ENCODE measurements at places on chromosomes 3 and 15.

GRCh38 chr3:121796970-121797369 lies 37.9 kb downstream of the IQCB1 start:
- no peak for DNase-seq

DNA sequence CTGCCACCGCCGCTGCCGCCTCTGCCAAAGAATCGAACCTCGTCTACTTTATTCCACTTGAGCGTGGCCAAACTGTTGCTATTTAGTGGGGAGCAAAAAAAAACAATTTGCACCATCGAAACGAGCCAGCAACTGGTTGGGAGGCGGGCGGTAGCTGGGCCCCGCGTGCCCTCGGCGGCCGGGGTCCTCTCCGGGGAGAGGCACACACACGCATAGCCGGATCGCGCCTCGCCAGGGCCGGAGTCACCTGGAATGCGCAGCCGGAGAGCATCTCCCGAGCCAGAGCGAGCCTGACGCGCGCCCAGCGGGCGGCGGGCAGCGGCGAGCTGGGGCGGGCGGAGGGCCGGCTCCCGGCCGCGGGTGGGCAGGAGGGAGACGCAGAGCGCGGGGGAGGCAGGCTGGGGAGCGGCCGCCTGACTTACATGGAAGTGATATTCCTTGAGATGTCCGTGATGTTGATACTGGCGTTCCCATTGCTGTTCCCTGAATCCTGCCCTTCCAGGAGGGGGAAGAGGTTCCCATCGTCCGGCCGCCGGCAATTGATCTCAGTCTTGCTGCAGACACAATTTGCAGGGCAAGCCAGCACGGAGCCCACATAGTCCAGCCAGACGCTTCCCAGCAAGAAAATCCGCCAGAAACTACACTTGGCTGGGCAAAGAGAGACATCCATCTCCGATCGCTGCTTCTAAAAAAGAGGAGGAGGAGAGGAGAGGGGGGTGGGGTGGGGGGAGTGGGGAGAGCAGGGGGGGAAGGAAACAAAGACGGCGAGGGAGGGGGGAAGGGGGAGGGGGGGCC lies 858 bp downstream of the NTRK3 start:
- DNase-seq = no peak

- no peak for DNase-seq
Observed at GRCh38 chr15:96728591-96728990, 398.1 kb downstream of the NR2F2 start.

- DNase-seq = no peak
Observed at GRCh38 chr3:69330891-69331400, 54.9 kb downstream of the FRMD4B start.

DNA sequence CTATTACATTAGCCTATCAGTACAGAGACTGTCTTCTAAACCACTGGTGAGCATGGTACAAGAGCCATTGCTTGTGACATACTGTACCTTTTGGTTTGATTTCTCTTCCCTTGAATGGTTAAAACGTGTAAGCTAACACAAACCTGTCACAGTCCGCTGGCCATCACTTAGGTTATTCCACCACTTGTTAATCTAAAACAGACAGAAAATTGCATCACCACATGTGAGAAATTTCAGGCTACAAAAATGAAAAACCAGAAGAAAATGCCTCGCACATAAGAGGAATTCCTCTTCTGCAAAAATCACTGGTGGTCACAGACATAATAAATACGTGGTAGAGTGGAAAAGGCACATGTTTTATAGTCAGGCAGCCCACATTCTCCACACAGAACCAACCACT lies 22.1 kb downstream of the PARL start:
- no peak for DNase-seq

DNA sequence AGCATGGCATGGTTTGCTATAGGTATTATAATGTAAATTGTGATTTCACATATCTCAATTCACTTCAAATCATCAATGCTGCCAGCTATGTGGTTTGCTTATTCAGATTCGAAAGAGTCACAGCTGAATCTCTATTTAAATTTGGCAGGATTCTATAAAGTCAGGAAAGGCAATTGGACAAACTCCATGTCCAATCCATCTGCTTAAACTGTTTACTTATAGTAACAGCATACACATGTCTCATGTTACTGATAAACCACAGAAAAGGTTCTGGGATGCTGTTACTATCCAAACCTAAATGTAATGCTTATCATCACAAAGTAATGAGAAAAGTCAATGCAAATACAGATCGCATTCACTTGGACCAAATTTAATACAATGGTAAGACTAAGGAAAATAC lies 229.7 kb downstream of the ISL2 start:
- DNase-seq = no peak

GRCh38 chr15:67380921-67381320 lies 126.3 kb downstream of the IQCH start:
- DNase-seq = no peak

DNA sequence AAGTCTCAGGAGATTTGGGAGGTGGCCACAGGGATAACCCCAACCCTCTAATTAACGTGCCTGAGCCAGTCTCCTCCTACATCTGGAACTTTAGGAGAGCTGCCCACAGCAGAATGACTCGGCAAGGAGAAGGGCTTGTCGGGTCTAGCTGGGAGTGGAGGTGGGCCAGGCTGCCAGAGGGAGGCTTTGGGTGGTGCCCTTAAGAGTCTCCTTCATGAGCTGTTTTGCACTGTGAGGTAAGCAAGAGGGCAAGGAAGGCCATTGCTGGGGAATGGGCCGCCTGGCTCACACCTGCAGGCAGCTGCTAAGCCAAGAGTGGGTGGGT lies 3.6 kb upstream of the TNK2 start:
- no peak for DNase-seq

DNA sequence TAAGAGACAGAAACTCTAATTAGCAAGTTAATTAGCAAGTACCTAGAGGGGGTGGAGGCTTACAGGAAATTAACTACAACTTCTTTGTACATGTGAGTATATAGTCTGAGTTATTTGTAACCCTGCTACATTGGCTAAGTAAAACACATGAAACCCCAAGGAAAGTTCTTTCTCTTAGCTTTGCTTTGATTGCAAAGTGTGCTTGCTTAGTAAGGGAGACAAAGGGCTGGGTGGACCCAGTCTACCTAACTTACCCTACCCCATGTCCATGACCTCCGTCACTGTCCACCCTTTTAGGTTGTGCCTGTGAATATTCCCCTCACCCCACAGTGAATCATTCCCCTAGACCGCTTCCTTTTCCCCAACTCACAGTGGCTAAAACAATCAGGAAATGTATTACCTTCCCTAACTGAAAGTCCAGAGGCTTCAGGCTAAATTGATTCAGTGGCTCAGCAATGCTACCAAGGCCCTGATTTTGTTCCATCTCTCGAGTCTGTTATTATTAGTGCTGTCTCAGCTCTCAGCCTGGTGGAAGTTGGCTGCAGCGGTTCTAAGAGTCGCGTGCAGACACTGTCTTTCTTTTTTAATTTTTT lies 31.1 kb upstream of the RYR3 start:
- no peak for DNase-seq

- no peak for DNase-seq
Observed at GRCh38 chr3:70400194-70400593, 87.8 kb upstream of the MDFIC2 start.

GRCh38 chr3:2244137-2244536 lies 145.5 kb downstream of the CNTN4 start:
- no peak for DNase-seq

DNA sequence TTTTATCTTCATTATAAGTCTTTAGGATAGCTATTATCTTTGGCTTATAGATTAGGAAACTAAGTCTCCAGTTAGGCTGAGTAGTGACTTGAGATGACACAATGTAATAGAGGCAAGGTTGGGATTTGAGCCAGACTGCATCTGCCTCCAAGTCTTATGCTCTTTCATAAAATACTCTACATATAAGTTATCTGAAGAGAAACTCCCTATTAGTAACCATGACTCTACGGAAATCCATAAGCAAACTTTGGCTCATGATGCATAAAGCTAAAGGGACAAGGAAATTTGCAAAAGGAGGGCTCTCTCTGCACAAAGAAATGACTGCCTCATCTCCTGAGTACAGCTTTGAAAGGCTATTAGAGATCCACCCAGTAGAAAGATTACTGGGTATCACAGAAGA lies 77.6 kb upstream of the FRMD4B start:
- no peak for DNase-seq

DNA sequence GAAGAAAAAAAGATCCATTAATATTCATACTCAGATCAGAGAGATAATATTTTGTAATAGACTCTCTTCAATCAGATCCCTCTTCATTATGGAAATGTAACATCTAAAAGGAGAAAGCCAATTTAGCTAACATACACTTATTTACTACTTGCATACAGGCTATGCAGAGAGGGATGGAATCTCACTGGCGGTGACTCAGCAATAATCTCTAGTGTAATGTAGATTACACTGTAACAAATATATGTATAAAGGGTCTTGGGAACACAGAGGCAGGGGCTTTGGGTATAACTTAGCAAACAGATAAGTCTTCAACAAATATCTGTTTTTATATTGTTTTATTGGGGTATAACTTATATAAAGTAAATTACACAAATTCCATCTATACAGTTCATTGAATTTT lies 69.6 kb downstream of the CGNL1 start:
- no peak for DNase-seq

- DNase-seq = no peak
Observed at GRCh38 chr3:66038384-66038725, 363 bp downstream of the MAGI1 start.

- DNase-seq = no peak
Observed at GRCh38 chr3:122921791-122922651, 105.5 kb downstream of the SEMA5B start.

DNA sequence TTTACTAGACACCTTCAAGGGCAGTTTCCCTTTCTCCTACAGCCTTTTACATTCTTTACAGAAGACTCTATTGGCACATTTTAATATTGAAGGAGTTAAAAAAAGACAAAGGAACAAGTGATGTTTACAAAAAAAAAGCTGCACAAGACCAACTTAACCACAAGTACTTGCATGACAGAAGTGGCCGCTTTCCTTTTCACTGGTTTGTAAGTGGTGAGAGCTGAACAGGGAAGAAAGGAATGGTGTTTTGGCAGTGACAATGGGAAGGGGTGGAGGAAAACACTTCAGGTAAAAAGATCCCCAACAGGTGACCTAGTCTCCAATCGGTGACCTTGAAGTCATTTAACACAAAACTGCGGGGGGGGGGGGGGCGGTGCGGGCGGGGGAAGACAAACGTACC lies 1.1 kb downstream of the WDR72 start:
- no peak for DNase-seq

- no peak for DNase-seq
Observed at GRCh38 chr15:97301166-97301565, 659.3 kb upstream of the ARRDC4 start.

DNA sequence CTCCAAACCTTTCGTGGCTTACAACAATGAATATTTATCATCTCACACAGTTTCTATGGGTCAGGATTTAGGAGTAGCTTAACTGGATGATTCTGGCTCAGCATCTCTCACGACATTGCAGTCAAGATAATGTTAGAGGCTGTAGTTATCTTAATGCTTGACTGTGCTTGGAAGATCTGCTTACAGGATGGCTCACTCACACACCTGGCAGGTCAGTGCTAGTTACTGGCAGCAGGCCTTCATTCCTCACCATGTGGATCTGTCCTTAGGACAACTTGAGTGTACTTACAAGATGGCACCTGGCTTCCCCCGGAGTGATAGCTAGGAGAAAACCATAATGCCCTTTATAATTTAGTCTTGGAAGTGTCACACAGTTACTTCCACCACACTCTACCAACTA lies 32.8 kb upstream of the OXTR start:
- DNase-seq = no peak

DNA sequence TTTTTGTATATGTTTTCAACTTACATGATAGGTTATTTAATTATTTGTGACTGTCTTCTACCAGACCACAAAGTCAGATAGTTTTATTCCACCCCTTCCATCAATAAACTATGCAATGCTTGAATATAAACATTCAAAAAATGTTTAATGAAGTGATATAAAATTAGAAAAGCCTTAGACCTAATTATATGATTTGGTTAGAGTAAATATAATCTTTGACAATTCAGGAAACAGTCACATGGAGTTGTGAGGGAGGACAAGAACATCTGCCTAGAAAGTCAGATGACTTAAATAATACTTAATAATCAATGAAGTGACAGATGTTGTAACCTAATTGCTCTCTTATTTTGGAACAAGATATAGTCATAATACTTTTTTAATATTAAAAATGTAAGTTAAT lies 710.3 kb downstream of the ZBBX start:
- no peak for DNase-seq

GRCh38 chr3:158918008-158918407 lies 116.2 kb downstream of the MFSD1 start:
- peak; percentile 17 for DNase-seq

GRCh38 chr15:67066959-67067853 lies 1.8 kb downstream of the SMAD3 start:
- no peak for DNase-seq

- no peak for DNase-seq
Observed at GRCh38 chr3:126339466-126339865, 17.7 kb downstream of the KLF15 start.

DNA sequence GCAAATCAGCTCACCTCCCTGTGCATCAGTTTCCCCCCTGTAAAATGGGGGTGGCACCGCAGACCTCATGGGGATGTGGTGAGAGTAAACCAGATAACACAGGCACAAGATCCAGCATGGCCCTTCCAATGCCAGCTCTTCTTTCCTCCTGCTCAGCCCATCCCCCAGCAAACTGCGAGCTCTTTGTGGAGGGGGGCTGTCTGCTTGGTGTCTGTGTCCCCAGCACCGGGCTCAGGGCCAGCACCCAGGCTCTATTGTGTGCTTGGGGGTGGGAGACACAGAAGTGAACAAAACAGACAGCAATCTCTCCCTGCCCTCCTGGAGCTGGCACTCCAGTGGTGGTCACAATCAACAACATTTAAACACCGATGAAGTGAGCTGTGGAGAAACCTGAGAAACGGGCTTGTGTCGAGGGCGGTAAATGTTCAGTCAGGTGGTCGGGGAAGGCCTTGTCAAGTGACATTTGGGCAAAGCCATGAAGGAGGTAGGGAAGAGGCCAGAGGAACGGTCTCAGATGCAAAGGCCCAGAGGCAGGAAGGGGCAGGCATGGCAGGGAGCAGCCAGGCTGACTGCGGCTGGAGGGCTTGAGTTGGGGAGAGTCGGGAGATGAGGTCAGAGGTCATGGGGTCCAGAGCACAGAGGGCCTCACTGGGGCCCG lies 28.4 kb downstream of the GRIP2 start:
- DNase-seq = no peak

GRCh38 chr3:155231792-155232191 lies 61.7 kb downstream of the STRIT1 start:
- no peak for DNase-seq

GRCh38 chr3:100802126-100802525 lies 92.8 kb downstream of the TFG start:
- DNase-seq = no peak

- no peak for DNase-seq
Observed at GRCh38 chr3:134608023-134608770, 42.6 kb downstream of the KY start.

- DNase-seq = peak; percentile 60
Observed at GRCh38 chr3:114178770-114179368, at the start of gene DRD3. TSS of gene DRD3 (minus strand) at chr3:114179052. CDS start at chr3:114171992, 7,060 bp downstream.

- no peak for DNase-seq
Observed at GRCh38 chr3:140007911-140008869, 73.2 kb downstream of the CLSTN2 start.

DNA sequence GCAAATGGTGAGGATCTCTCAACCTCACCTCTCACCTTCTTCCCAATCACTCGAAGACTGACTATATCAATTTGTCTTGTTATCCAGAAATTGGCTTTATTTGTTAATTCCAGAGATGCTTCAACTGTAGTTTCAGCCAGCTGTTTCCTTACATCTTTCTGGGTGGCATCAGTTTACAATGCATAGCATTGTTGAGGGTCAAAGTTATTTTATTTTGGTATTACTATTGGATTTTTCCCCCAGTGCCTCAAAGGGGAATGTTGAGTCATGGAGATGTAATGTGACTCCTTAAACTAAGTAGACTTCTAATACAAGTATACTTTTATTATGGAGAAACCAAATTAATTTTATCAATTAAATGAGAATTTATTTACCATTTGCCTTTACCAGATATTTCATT lies 351.6 kb downstream of the TIGIT start:
- no peak for DNase-seq

All from iPS DF 19.7 (cell line).